ENCODE measurements at places on chromosomes 4 and X. TPM values are rescaled to one million over a fixed set of nuclear protein-coding genes. Genes with fewer than 3 reads are reported as not detected.

GRCh38 chr4:25938366-25938765, 24.3 kb downstream of the SMIM20 start:
- DNase-seq, result no peak

The ZNF674 gene
- total RNA-seq, result 6.6 TPM

DNA sequence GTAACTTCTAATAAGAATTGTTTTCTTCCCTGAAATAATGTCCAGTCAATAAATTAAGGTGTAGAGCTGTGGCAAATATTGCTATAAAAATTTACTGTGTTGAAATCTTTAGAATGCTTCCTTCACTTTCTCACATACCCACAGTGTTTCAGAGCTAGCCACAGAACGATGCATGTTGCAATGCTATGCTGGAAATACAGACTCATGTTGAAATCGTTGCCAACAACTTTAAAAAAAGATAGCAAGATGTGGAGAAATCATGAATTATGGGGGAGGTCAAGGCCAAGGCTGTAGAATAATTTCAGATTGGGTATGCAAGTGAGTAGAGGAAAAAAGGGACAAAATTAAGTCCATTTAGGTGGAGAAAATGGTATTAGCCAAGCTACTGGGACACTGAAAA, 204.8 kb downstream of the VEGFC start:
- no peak for DNase-seq

The CFAP99 gene
- total RNA-seq, result 1.2 TPM

DNA sequence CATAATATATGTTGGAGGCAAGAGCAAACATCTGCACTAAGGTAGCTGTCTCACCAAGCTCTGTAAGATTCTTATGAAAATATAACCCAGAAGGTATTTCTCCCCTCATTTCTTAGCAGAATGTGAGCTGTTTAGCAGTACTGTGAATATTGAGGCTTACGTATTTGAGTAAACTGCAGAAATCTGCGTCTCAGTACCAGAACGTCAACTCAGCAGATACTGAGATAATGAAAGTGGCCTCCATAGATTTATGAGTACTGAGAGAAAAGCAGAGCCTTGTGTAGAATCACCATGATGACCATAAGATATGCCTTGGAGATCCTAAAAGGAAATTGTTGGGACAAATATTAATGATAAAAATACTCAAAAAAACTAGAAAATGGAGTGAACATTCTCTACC, 296.7 kb upstream of the TECRL start:
- no peak for DNase-seq

GRCh38 chr4:109294006-109294405, 8.5 kb downstream of the COL25A1 start:
- DNase-seq, result no peak

DNA sequence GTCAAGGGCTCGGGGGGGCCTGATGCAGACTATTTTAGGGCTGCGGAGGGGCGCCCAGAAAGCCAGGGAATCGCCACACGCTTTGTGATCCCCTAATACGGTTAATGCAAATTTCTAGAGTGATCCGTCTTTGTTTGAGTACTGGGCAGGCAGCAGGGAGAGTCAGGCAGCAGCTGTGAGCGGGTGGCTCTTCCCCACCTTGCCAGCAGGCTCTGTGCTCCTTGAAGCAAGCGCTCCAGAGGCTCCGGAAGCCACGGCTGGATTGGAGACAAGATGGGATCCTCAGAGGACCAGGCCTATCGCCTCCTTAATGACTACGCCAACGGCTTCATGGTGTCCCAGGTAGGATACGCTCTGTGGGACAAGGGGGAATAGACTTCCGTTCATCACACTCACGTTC, at the start of gene ASMT:
Gene ASMT (plus strand): TSS at position 133 of the 400 bp plus-strand sequence. CDS start 141 bp downstream, at position 274.
- DNase-seq, result no peak

DNA sequence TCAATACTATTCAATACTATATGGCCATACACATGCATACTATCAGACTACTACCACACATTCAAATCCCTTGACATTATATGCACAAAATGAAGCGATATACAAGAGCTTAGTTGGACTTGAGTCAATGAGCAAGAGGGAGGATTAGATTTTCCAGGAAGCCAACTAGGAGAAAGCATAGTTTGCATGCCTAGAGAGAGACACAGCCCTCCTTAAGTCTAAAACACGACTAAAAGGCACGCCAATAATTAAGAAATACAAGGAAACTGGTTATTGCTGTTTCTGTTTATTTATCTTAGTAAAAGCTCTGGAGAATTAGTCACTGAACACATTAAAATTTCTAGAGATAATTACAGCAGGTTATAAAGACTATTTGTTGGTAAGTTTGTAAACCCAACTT, 21.8 kb downstream of the MBNL3 start:
- DNase-seq, result no peak

- DNase-seq, result no peak
Observed at GRCh38 chr4:151555151-151555945, 146.4 kb downstream of the FHIP1A start.

GRCh38 chr4:5079581-5079980, 28.3 kb downstream of the STK32B start:
- DNase-seq, result no peak

- DNase-seq, result no peak
Observed at GRCh38 chrX:72349190-72349589, 43.5 kb upstream of the CITED1 start.
